ENCODE measurements at places on chromosomes 4 and X.

GRCh38 chrX:55489314-55490009 is at the start of gene USP51:
TSS of gene USP51 (minus strand) at chrX:55489848. CDS start at chrX:55488939, 909 bp downstream.
- DNase-seq: peak; percentile 49

DNA sequence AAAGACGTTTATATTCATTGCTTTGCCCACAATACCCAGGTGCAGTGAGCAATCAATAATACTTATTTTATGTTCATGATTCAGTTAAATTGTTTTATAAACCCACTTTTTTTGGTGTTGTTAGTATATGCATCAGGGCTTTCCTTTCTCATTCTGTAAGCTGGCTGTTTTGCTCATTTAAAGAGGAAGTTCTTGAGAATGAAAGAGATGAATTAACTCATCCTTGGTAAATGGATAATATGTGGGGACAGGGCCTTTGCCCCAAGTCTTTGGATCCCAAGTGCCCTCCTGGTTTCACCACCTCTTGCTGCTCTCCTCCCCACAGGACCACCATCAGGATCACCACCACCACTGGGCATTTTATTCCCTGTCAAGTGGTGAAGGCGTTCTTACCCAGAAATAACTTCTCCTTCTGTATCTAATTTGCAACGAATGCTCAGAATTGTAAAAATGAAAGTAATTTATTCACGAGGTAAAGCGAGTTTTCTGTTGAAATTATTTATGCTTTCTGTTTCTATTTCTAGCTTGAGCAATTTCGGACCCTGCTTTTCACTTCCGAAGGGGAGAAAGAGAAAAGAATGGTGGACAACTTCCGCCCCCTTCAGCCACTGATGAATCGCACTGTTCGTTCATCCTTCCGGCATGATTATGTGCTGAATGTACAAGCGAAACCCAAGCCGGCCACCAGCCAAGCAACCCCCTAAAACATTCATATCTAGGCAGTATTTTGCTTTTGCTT is 8.2 kb upstream of the ZRSR2 start:
- peak; percentile 32 for DNase-seq

DNA sequence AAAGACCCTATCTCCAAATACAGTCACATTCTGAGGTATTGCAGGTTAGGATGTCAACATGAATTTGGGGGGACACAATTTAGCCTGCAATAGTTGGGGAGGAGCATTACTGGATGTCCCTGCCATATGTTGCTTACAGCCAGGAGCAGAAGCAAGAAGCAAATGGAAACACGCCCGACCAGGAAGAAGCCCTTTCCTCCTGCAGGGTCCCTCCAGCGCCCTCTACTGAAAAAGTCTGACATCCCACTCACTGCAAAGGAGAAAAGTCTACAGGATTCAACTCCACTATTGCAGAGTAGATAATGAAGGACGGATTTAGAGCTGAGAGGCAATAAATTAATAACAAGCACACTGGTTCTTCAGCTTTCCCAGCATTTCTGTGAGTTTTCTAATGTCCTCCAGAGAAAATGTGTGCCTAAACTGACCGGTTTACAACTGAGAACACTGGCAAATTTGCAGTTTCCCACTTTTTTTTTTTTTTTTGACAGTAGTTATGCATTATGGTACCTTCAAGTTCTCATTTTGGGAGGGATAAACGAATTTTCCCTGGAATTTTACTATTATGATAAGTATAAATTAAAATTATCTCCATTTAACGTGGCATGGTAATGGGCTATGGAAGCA is 31.7 kb downstream of the COQ2 start:
- DNase-seq: peak; percentile 82

- DNase-seq: no peak
These were observed 204.2 kb upstream of the PDE5A start for GRCh38 chr4:119832776-119833175.

GRCh38 chr4:140153419-140153717 is 616 bp downstream of the MAML3 start:
- no peak for DNase-seq

DNA sequence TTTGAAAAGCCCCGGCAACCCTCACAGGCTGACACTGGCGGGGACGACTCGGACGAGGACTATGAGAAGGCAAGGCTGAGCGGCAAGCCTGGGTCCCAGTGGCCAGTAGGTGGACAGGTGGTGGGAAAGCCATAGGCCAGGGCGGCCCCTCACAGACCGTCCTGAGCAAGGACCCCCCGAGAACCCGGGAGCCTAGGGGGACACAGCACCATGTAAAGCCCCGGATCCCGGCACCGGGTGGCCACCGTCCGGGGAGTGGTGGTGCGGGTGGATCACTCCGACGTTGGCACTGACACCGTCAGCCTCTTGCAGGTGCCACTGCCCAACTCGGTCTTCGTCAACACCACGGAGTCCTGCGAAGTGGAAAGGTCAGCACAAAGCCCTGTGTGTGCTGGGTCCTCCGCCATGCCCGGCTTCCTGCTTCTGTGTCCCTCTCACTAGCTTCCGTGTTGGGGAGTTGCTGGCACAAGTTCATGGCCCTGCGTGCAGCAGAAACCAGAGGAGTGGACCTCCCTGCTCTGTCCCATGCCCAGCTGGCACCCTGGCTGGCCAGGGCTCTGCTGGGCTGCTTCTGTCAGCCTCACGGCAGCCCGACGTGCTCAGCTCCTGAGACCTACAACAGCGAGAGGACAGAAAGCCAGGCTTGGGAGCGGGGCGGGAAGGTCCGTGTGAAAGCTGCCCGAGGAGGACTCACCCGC is 11.9 kb upstream of the ADD1 start:
- no peak for DNase-seq

- DNase-seq: no peak
These were observed 119.3 kb downstream of the RASGEF1B start for GRCh38 chr4:81352446-81352835.

DNA sequence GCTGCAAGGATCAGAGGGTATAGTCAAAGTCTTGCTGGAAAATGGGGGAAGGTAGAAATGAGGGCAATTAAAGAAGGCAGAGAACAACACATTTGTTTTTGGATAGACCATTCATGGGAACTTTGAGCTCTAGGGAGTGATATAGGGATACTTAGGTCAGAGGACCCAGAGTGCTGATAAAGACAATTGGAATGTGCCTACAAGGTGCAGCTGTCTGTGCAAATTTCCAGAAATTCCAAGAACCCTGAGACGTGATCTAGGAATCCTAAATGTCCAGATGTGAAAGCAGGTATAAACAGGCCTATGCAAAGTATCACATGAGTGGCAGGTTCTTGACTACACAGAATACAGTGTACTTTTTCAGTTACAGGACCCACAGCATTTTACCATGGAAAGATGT is 24.2 kb downstream of the FNIP2 start:
- DNase-seq: no peak

- DNase-seq: no peak
These were observed 50.9 kb downstream of the CEP44 start for GRCh38 chr4:174334628-174335027.

- DNase-seq: no peak
These were observed 202.2 kb downstream of the RAPGEF2 start for GRCh38 chr4:159305129-159305528.

DNA sequence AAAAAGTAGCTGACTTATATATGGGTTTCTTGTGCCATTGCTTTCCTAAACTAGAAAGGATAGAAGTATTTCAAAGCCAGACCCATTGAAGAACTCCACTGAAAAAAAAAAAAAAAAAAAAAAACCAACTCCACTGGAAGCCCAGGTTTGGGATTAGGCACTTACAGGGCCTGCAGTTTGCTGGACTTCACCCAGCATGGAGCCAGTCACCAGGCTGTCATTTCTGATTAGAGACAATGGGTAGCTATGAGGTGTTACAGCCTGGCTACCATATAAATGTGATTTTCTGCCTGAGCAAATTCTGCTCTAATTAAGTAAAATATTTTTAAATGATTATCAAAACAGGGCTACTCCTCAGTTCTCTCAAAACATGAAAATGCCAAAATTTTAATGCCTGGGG is 49.5 kb downstream of the HS6ST2 start:
- DNase-seq: no peak

GRCh38 chr4:139560406-139561104 is 4.5 kb upstream of the SETD7 start:
- DNase-seq: peak; percentile 27

GRCh38 chrX:71604796-71605568 is 13.3 kb downstream of the CXCR3 start:
- no peak for DNase-seq

- DNase-seq: no peak
These were observed 62.9 kb downstream of the IQCM start for GRCh38 chr4:149752729-149753128.

DNA sequence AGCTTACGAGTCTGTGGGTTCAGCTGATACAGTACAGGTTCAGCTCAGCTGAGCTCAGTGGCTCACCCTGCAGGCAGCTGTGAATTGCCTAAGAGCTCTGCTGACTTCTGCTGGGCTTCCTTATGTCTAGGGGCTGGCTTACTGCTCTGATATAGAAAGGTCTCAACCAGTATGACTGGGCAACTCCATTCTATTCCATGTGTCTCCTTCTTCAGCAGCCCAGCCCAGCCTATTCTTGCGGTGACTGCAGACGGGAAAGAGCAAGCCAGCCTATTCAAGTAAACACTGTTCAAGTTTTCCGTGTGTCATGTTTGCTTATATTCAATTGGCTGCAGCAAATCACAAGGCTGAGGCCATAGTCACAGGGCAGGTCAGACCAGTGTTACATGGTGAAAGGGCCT is 615.4 kb upstream of the ZFP42 start:
- DNase-seq: no peak

DNA sequence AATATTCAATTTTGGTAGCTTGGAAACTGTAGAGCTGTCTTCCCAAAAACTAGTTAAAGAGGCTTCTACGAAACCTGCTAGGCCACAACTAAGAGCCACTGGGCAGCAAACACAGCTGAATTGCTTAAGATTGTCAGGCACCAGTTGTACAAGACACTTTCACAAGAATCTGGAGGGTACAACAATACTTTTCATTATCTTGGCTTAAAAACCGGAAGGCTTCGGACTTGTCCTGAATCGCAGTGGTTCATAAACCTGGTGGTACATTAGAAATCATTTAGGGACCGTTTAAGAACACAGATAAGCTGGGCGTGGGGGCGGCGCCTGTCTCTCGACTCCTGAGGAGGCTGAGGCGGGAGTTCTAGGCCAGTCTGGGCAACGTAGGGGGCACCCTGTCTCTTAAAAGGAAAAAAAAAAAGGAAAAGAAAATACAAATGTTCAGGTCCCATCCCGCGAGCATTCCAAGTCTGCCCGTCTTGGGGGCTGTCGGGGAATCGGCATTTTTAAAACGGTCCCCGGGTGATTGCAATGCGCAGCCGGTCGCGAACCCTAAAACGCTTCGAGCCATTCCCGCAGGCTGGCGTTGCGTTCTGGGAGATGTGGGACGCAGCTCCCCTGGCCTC is 763 bp downstream of the PYURF start:
- peak; percentile 48 for DNase-seq

- DNase-seq: no peak
These were observed 38.2 kb downstream of the HPGDS start for GRCh38 chr4:94304365-94304971.

DNA sequence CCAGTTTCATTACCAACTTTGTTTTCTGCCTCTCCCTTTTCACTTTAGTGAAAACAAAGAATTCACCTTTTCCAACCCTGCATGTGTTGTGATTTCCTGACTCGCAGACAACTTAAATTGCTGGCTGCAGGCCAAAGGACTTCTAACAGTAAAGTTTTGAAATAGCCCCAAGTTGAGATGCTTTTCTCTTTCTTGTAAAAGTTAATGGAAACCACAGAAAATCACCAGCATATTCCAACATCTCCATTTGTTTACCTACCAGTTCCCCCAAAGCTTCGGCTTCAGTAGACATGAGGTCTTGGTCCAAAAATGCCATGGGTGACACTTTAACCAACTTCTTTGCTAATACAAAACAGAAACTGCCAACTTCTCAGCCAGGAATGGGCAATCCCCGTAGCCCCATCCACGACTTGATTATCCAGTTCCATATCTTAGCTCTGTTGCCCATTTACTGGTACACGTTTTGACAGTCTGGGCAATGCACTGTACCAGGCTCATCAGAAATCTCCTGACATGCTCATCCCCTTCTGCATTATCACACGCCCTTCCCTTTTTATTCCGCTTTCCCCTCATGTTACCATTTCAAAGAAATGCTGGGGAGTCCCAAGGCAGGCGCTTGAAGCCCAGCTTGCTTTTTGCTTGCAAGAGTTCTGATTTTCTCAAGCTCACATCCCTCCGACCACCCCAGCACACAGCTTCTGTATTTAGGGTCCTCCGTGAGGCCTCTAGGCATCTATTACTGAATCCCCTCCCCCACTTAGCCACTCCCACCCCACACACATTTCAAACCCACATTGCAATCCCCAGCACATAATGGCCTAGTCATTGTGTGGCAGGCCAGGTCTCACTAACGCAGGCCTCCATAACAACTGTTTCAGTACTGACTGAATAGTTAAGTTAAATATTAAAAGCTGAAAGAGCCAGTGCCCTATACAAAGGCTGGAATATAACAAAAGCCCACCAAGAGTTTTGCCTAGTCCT is 137.9 kb upstream of the S100G start:
- no peak for DNase-seq

GRCh38 chrX:114626323-114626722 is 42.4 kb downstream of the HTR2C start:
- DNase-seq: no peak

- no peak for DNase-seq
These were observed 2.4 kb downstream of the SRD5A3 start for GRCh38 chr4:55348466-55348865.

DNA sequence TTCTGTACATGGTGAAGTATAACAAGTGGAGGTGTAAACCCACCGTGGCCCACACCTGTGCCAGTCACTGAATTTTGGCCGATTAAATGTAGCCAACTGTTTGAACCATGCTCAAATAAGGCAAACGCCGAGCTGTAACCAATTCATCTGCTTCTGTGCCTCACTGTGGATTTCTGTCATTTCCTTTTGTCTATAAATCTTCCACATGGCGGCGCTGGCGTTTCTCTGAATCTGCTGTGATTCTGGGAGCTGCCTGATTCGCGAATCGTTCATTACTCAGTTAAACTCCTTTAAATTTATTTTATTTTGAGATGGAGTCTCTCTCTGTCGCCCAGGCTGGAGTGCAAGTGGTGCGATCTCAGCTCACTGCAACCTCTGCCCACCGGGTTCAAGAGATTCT is 19.2 kb downstream of the SUPT20HL2 start:
- no peak for DNase-seq

GRCh38 chr4:2651998-2652397 is 104.1 kb downstream of the TNIP2 start:
- no peak for DNase-seq

DNA sequence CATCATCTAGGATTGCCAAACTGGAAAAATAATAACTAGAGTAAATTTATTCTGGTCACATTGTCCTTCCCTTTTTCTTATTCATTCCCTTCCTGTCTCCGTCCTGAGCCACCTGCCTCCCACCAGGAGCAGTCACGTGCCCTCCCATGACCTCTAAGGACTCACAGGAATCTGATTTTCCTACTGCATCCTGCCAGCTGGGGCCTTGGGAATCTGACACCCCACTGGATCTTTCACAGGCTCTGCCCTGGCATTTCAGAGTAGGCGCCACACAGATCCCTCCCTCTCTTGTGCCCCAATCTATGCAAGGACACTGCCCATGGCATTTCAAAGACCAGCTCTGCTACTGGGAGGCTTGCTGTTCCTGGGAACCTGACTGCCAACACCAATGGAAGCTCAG is 520.5 kb downstream of the PPARGC1A start:
- DNase-seq: no peak

Data from CD4-positive, alpha-beta T cell treated with Interleukin-17A for 4 hours (primary cell).